ENCODE measurements at places on chromosomes 12 and 14. TPM values are rescaled to one million over a fixed set of nuclear protein-coding genes. Genes with fewer than 3 reads are reported as not detected.
A peak's percentile ranks its signal among the peaks of the same experiment; 100 is the strongest.

- H3K4me1 ChIP-seq, result peaks cover 43% of the 10 kb centered on the region
- no peak overlapping the region for H3K4me3 ChIP-seq
- H3K36me3 ChIP-seq, result no peaks in the 10 kb centered on the region
- no peak overlapping the region for H3K27ac ChIP-seq
- peak; percentile 54 for DNase-seq
Observed at GRCh38 chr14:61668282-61668681, 27.0 kb upstream of the HIF1A start.

PMCH gene
- 0.57 TPM for total RNA-seq

DNA sequence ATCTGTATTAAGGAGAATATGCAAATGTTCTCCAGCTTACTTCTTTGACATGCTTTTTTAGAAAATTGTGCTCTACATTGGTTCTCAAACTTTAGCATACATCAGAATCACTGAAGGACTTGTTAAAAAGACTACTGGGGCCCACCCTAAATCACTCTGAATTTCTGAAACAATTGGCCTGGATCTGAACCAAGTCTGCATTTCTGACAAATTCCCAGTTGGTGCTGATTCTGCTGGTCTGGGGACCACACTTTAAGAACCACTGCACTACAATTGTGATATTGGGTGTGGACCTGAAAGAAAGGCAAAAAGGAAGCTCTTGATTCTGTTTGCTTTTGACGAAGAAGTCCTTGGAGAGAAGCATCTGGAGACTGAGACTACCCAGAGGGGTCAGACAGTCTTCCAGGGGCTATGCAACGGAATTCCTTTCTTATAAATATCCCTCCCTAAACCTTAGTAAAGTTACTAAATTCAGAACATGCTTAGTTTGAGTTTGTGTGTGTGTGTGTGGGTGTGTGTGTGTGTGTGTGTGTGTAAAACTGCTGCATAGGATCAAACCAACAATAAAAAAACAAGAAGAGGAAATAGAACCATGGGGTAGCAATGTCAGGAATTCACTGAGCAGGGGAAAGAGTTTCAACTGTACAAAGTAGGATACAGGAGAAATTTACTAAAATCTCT, 36.8 kb downstream of the EAPP start:
- no peaks in the 10 kb centered on the region for H3K4me1 ChIP-seq
- no peaks in the 10 kb centered on the region for H3K27me3 ChIP-seq
- no peak overlapping the region for H3K4me3 ChIP-seq
- H3K36me3 ChIP-seq, result no peaks in the 10 kb centered on the region
- H3K27ac ChIP-seq, result no peak overlapping the region

DNA sequence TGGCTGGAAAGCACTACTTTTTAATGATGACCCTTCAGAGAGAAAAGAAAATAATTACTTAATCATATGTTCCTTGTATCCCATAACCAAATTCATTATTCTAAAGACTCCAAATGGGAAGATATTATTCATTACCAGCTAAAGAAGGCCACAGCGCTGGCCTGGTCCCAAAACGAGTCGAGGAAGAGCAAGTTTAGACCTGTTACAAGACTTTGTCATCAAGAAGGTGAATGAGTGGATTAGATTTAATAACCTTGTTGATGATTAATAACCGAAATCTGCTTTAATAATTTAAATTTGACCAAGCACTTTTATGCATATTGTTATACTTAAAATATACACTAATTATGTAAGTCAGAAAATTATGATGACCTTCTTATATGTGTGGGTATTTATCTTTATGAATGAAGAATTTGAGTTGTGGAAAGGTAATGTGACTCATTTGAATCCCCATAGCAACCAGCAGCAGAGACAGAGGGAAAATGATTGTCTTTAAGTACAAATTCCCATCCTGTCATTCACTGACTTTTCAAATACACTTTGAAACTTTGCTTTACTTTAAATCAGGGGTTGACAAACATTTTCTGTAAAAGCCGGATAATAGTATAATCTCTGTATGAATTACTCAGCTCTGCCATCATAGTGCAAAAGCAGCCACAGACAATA, 200.3 kb upstream of the NPAS3 start:
- no peak overlapping the region for H3K4me3 ChIP-seq
- H3K36me3 ChIP-seq, result no peaks in the 10 kb centered on the region
- no peaks in the 10 kb centered on the region for H3K27me3 ChIP-seq
- no peaks in the 10 kb centered on the region for H3K4me1 ChIP-seq

DNA sequence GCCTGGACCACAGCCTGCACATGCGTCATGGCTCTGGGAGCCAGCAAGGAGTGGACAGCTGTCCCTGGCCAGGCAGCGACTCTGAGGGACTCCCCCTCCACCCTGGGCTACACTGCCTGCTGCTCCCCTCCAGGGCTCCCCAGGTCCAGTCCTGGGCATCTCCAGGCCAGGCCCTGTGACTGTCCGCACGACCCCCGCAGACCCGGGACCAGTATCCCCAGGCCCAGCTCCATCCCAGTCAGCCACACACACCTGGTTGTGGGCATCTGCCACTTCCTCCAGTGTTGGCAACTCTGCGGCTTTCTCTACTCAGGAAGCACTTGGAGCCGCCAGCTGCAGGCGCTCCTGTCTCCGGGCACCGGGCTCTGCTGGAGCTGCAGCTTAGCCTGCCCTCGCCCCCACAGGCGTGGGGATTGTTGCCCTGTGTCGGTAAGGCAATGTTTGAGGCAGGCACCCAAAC, 2.4 kb downstream of the ULK1 start:
- peaks cover 5% of the 10 kb centered on the region for H3K36me3 ChIP-seq
- H3K27me3 ChIP-seq, result no peaks in the 10 kb centered on the region
- DNase-seq, result no peak

DNA sequence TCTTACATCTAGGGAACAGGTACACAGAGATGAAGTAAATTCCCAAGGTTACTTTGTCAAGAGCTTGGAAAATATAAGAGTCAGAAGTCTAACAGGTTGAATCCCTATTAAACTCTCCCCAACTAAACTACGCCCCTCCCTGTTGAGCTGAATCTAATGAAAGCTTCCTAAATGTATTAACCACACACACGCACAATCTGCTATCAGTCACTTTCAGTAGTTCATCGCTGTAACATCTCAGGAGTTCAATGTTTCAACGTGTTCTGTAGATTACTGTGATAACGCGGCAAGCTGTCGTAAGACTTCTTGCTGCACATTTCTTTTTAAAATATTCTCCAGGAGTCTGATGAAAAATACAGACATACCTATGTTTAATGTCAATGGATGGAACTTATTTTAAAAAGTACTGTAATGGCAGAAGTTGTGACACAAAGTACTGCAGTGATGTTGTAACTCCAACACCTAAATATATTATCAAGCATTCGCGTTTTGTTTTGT, 612 bp upstream of the SLC25A3 start:
- no peaks in the 10 kb centered on the region for H3K27me3 ChIP-seq
- H3K4me3 ChIP-seq, result peak overlapping the region; percentile 97
- H3K36me3 ChIP-seq, result peaks cover 36% of the 10 kb centered on the region
- peak overlapping the region; percentile 89 for H3K27ac ChIP-seq
- peaks cover 23% of the 10 kb centered on the region for H3K4me1 ChIP-seq
- DNase-seq, result no peak

GRCh38 chr12:54891717-54892478, 37.6 kb downstream of the MUCL1 start:
- H3K27me3 ChIP-seq, result peaks cover 7% of the 10 kb centered on the region
- H3K36me3 ChIP-seq, result no peaks in the 10 kb centered on the region
- no peak overlapping the region for H3K4me3 ChIP-seq
- H3K4me1 ChIP-seq, result peaks cover 3% of the 10 kb centered on the region
- no peak overlapping the region for H3K27ac ChIP-seq

DNA sequence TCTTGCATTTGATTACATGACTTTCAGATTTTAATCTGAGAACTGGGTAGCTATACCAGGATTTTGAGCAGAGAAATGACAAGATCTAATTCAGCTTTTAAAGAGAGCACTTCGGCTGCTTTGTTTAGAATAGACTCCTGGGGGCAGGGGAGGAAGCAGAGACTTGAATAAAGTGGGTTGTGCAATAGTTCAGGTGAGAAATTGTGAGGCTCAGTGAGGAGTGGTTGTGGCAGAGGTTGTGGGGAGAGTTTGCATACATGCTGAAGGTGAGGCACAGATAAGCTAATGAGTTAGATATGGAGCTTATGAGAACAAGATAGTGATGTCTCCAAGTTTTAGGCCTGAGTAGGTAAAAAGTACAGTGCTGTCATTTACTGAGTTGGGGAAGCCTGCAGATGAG, 281.4 kb downstream of the FLRT2 start:
- DNase-seq, result no peak
- H3K4me3 ChIP-seq, result no peak overlapping the region
- peaks cover 2% of the 10 kb centered on the region for H3K27me3 ChIP-seq
- H3K36me3 ChIP-seq, result no peaks in the 10 kb centered on the region
- no peak overlapping the region for H3K27ac ChIP-seq
- H3K4me1 ChIP-seq, result no peaks in the 10 kb centered on the region

KLRC1 gene
- 0.21 TPM for total RNA-seq

DNA sequence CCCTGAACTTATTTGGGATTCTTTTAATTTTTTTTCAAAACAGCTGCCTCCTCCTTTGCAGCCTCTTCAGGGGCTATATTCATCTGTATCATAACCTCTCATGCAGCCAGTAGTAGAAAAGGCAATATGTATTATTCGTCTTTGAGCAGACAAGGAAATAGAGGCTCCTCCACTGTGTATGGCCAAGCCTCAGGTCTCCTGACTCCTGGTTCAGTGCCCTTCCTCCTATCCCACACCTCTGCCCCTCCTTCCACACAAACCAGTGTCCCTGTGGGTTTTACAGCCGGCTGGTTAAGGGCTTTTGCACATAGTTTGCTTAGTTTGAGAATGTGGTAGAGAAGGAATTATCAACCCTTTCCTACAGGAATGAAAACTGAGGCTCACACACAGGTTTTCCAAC, 8.8 kb upstream of the ACVRL1 start:
- H3K4me1 ChIP-seq, result peaks cover 2% of the 10 kb centered on the region
- no peaks in the 10 kb centered on the region for H3K27me3 ChIP-seq
- no peak overlapping the region for H3K4me3 ChIP-seq
- no peaks in the 10 kb centered on the region for H3K36me3 ChIP-seq
- no peak overlapping the region for H3K27ac ChIP-seq

DNA sequence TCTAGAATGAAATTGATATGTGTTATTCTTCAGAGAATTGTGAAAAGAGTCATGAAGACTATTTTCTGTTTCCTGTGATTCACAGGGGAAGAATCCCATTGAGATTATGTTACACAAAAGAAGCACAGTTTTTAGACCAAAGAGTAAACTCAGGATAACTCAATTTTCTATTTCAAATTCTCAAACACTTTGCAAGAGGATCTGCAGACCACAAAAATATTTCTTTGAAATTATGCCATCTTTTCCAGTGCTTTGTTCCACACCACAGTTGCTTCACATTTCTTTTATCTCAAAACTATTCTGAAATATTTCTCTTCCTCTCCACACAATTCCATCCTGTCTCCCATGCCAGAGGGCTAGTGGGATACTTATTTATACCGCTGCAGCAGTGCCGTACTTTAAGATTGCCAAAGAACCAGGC, 188.9 kb upstream of the FOXG1 start:
- no peaks in the 10 kb centered on the region for H3K4me1 ChIP-seq
- no peaks in the 10 kb centered on the region for H3K36me3 ChIP-seq

SRP54 gene
- total RNA-seq, result 88.4 TPM

DNA sequence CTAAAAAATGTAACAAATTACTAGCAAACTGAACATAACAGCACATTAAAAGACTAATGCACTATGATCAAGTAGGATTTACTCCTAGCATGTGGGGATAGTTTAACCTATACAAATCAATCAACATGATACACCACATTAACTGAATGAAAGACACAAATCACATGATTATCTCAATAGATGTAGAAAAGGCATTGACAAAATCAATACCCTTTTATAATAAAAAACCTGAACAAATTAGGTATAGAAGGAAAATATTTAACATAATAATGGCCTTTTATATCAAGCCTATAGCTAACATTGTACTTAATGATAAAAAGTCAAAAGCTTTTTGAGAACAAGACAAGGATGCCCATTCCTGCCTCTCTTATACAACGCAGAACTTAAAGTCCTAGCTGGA, 540.0 kb downstream of the RERGL start:
- no peaks in the 10 kb centered on the region for H3K4me1 ChIP-seq
- H3K27me3 ChIP-seq, result no peaks in the 10 kb centered on the region
- no peaks in the 10 kb centered on the region for H3K36me3 ChIP-seq
- H3K4me3 ChIP-seq, result no peak overlapping the region

KRT82 gene
- total RNA-seq, result not detected

- no peaks in the 10 kb centered on the region for H3K27me3 ChIP-seq
- peak; percentile 100 for DNase-seq
- peaks cover 16% of the 10 kb centered on the region for H3K4me1 ChIP-seq
- no peak within 1 kb of the TSS for H3K27ac ChIP-seq
- H3K4me3 ChIP-seq, result no peak within 1 kb of the TSS
Observed at GRCh38 chr14:34982421-34983147, at the start of gene SRP54. Gene SRP54 (plus strand): TSS chr14:34982992. CDS start chr14:34996710, 13,718 bp downstream.

DNA sequence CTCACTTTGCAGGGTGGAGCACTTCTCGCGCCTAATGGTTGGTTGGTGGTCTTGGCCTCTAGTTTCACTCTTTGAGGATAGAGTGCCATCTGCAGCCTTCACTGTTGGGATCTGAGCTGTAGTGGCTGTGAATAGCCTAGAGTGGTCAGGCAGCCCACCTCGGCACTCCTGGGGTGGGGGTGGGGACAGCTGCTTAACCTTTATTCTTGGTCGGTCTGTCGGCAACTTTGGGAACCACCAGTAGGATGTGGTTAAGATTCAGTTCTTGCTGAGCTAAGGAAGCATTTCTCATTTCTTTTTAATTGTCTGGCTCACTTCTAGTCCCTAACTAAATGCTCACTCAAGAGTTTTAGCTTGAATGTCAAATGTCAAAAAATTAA, 21.1 kb downstream of the TMBIM6 start:
- peak overlapping the region; percentile 77 for H3K27ac ChIP-seq
- peak; percentile 39 for DNase-seq
- peaks cover 60% of the 10 kb centered on the region for H3K4me1 ChIP-seq
- no peaks in the 10 kb centered on the region for H3K27me3 ChIP-seq

DNA sequence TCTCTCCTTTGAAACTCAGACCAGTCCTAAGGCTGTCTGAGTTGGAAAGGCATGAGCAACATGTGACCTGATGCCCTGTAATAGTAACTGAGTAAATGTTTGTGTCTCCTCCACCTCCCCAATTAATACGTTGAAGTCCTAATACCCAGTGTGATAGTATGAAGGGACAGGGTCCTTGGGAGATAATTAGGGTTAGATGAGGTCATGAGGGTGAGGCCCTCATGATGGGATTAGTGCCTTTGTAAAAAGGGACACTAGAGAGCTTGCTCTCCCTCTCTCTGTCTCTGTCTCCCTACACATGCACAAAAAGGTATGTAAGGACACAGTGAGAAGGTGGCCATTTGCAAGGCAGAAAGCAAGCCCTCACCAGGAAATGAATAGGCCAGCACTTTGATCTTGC, 18.1 kb upstream of the KIF21A start:
- H3K27me3 ChIP-seq, result no peaks in the 10 kb centered on the region
- no peak overlapping the region for H3K27ac ChIP-seq
- H3K4me1 ChIP-seq, result no peaks in the 10 kb centered on the region

DNA sequence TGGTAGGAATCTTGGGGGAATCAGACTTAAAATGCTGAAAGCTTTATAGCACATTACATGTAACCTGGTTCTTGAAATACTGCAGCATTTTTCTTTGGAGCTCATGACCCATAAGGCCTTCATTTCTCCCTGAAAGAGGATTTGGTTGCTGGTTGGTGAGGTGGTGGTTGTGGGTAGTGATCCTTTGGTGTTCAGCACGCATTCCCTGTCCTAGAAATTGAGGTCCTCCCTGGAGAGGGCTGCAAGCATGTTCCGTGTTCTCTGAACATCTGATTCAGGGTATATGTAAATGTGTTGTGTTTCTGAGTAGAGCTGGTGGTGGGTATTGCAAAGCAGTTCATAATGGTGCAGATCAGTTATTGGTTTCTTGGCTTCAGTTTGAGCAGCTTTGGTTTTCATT, 2.0 kb downstream of the SCN8A start:
- peaks cover 48% of the 10 kb centered on the region for H3K27me3 ChIP-seq
- DNase-seq, result no peak
- no peaks in the 10 kb centered on the region for H3K36me3 ChIP-seq
- H3K4me3 ChIP-seq, result no peak overlapping the region
